ENCODE measurements at places on chromosomes 11 and 22.

- DNase-seq, result no peak
Measured at GRCh38 chr22:17734187-17734586, 40.1 kb downstream of the BID start.

GRCh38 chr11:86736291-86737143 is 63.8 kb upstream of the PRSS23 start:
- DNase-seq, result no peak

- DNase-seq, result no peak
Measured at GRCh38 chr22:35431483-35432227, 31.7 kb downstream of the MCM5 start.

GRCh38 chr11:65615950-65616574 is 486 bp downstream of the PCNX3 start:
- peak; percentile 47 for DNase-seq

- DNase-seq, result no peak
Measured at GRCh38 chr11:77266766-77267165, 34.7 kb downstream of the GDPD4 start.

- no peak for DNase-seq
Measured at GRCh38 chr11:34499719-34500500, 13.7 kb downstream of the ELF5 start.

GRCh38 chr11:76695771-76696170 is 25.2 kb upstream of the LRRC32 start:
- no peak for DNase-seq

DNA sequence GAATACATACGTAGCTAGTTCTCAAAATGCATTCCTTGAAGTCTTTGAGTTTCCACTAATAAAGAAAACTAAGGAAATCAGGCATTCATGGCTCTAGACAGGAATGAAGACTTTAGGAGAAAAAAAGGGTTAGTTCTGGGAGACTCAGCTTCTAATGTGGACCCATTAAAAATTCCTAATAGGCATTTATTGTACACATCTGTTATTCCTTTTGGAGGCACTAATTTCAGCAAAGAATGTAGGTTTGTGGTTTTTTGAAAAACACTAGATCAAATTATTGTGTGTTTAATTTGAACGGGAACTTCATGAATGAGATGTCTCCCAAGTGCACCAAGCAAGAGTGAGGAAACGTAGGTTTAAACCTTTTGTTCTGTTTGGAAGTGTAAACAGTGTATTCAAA is 42.7 kb downstream of the PARVA start:
- no peak for DNase-seq

DNA sequence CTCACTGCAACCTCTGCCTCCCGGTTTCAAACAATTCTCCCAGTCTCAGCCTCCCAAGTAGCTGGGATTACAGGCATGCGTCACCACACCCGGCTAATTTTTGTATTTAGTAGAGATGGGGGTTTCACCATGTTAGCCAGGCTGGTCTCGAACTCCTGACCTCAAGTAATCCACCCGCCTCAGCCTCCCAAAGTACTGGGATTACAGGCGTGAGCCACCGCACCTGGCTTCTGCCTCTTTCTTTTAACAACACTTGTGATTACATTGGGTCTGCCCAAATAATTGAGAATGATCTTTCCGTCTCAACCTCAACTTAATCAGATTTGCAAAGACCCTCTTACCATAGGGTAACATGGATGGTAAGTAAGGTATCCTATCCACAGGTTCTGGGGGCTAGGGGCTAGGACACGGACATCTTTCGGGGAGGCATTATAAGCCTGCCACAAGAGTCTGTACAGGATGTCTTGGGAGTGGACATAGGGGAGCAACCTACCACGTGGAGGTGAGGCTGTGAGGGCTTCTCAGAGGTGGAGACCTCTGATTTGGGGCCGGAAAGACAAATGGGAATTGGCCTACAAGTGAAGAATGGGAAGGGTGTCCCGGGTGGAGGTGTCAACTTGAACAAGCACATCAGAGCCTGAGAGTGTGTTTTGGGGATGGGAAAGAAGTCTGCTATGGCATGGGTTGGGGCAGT is 2.7 kb upstream of the CBX6 start:
- no peak for DNase-seq
